IPS-NIHi11 (cell line): ENCODE measurements at places on chromosomes 2 and 18.

GRCh38 chr18:68284236-68284780 lies 430.6 kb downstream of the TMX3 start:
- DNase-seq: no peak

- DNase-seq: no peak
These were observed 184.4 kb downstream of the MYO3B start for GRCh38 chr2:170362313-170362870.

DNA sequence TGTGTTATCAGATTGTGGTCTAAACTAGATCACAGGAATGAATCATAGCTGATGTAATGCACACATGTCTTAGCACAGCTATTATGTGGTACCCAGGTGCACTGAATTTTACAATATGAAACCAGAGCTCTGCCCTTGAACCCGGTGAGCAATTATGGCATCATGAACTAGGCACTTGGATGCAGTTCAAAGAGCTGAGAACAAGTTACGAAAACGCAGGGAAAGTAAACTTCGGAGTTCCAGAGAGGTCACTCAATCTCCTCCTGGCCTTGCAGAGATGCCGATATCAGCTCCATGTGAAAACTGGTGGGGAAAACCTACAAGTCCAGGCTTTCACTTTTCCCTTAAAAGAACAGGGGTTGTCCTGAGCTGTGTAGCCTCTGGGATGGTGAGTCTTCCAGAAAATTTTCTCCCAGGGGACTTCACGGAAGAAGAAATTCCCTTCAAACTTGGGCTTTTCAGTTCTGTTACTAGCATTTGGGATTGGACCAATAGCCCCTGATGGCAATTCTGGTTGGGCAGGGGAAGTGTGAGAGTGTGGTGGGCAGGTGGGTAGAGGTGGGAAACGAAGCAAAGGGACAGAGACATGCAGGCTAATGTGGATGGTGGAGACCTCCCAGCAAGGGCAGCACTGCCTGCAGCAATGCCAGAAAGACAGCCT lies 71.1 kb upstream of the SH3BP4 start:
- no peak for DNase-seq

DNA sequence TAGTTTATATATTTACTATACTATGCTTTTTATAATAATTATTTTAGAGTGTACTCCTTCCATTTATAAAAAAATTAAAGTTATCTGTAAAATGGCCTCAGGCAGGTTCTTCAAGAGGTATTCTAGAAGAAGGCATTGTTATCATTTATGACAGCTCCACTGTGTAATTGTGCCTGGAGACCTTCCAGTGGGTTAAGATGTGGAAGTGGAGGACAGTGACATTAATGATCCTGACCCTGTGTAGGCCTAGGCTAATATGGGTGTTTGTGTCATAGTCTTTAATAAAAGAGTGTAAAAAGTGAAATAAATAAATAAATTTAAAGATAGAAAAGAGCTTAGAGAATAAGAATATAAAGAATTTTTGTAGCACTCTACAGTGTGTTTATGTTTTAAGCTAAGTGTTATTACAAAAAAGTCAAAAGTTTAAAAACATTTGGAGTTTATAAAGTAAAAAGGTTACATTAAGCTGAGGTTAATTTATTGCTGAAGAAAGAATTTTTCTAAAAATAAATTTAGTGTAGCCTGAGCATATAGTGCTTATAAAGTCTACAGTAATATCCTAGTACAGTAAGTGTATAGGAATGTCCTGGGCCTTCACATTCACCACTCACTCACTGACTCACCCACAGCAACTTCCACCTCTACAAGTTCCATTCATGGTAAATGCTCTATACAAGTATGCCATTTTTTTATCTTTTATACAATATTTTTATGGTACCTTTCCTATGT lies 190.0 kb upstream of the SESTD1 start:
- DNase-seq: no peak

DNA sequence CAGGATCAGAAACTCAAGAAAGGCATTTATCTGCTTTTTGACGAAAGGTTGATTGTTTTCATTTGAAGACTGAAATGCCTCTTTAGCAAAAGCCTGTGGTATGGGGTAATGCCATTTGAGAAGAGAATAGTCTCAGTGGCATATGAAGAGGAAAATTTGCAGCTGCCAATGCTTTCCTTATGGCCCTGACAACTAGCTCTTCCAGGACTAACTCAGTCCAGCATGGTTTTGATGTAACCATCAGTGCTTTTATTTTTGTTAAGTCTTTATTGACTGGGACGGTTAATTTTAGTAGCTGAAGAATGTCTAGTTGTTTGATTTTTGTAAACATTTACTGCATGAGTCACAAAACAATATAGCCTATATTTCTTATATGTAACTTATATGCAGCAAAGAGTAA lies 158.4 kb downstream of the LNPK start:
- DNase-seq: no peak

- no peak for DNase-seq
These were observed 813 bp upstream of the MEIS1 start for GRCh38 chr2:66433945-66434678.

DNA sequence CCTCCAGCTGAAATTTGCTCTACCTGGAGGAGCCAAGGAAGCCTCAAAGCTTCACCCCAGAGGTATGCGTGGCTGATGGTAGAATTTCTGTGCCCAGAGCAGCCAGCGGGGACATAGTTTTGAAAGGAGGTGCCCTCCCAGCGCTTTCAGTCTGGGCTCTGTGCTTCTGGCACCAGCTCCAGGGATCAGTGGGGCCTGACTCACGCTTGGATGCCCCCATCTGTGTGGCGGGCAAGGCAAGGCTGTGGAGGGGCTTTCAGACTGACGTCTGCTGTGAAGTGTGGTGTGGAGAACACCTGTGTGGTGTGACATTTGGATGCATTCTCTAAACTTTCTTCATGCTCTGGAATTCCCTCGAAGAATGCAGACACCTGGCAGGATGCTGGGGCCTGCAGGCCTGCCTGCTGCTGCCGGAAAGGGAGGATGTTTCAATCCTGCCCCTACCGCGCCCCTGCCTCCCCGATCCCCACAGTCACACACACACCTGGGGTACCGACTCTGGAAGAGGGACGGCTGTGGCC lies 84.1 kb downstream of the CTIF start:
- DNase-seq: no peak

DNA sequence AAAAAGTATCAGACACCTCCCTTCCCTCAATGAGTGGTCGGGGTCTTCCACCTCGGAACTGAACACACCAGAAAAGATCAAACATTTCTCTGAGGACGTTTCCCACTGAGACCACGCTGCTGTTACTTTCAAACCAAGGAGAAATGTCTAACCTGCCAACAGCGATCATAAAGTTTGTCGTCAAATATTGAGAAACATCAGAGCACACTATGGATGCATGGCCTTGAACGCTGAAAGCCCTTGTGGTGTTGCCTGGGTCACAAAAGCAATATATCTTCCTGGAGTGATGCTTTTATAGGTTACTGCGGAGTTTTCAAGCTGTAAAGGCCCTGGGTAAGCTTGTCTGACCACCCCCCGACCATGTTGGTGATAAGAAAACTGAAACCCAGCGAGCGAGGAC lies 70.2 kb upstream of the ID2 start:
- DNase-seq: no peak

GRCh38 chr2:148540022-148540421 lies 104.5 kb upstream of the EPC2 start:
- DNase-seq: no peak

- no peak for DNase-seq
These were observed 42.0 kb downstream of the SP140 start for GRCh38 chr2:230267556-230267955.

DNA sequence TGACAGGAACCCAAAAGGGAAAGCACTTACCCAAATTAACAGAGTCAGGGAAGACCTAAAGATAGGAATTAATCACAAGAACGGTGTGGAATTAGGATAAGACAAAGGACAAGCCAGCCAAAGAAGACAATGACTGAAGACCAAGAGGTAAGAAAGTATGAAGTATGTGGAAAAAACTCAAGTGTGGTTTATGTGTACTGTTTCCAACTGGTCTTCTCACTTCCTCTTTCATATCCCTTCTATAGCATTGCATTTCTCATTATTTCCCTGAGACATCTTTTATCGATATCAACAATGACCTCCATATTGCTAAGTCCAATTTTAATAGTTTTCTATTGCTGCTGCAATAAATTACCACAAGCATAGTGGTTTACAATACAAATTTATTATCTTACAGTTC lies 313.5 kb upstream of the SLC39A10 start:
- no peak for DNase-seq

DNA sequence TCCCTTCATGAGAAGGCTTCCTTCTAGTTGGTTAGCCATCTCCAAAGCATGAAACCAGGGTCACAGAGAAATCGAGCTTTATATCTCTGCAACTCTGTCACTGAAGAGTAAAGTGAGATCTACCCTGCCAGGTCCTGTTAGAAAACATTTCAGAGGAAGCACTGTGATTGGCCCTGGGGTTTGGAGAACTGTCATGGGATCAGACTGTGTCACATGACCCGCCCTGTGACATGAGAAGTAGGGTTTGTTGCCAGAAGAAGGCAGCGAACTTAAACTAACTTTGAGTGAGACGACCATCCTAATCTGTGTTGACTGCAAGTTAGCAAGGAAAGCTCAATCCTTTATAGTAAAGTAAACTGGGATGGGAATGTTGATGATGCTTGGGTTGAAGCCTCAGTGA lies 55.5 kb downstream of the SLC9A2 start:
- no peak for DNase-seq

DNA sequence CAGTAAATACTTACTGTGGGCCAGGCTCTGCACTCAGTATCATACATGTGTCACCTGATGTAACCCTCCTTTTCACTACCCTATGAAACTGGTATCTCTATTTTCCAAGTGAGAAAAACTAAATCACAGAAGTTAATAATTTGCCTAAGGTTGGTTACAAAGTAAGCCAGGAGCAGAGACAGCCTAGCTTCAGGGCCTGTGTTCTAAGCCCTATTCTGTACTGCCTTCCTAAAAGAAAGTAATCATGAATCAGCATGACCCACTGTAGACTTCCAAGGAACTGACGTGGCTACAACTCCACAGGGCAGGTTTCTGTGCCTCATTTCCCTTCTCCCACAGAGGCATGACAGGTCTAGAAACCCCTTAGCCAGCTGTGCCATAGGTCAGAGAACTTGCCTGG lies 14.3 kb downstream of the ZNF142 start:
- no peak for DNase-seq

DNA sequence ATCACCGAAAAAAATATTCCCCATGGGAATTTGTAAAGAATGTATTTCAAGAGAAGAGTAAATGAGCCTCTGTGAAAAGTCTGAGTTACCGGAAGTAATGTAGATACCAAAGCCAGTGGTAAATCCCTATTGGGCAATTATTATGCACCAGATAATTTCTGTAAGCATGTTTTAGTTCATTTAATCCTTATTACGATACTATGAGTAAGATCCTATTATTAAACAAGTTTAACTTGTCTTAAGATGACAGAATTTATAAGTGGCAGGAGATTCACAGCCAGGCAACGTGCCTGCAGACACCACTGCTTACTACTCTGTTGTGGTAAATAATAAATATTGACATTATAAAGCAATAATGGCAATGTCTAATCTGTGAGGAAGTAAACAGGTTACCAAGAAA lies 280.8 kb upstream of the RGPD4 start:
- DNase-seq: no peak

GRCh38 chr2:166106431-166107015 lies 21.3 kb downstream of the SCN1A start:
- peak; percentile 31 for DNase-seq

GRCh38 chr2:217610401-217610814 lies 392.4 kb downstream of the TNS1 start:
- no peak for DNase-seq

- DNase-seq: no peak
These were observed 19.1 kb downstream of the REG1A start for GRCh38 chr2:79139423-79139822.

DNA sequence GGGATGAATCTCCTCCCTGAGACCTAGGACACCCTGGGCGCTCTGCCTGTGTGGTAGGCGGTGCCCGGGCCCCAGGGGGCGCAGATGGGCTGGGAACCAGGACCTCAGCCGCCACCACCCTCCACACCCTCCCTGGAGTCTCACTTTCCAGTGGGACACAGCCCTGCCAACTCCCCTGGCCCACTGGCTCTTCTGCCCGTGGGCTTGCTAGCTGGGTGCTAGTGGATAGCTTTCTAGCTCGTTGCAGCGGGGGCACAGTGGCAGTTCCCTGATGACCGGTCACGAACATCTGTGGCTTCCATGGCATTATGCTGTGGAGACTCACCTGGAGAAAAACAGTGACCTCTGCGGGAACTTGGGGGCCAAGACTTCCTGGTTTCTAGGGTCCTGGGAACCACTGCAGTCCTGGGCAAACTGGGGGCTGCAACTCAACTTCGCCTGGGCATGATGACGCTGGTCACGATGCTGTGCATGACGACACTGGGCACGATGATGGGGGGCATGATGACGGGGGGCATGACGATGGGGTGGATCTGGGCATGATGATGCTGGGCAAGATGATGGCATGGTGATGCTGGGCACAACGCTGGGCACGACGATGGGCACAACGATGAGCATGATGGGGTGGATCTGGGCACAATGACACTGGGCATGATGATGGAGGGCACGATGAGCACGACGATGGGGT lies 31.0 kb upstream of the ALLC start:
- DNase-seq: no peak

DNA sequence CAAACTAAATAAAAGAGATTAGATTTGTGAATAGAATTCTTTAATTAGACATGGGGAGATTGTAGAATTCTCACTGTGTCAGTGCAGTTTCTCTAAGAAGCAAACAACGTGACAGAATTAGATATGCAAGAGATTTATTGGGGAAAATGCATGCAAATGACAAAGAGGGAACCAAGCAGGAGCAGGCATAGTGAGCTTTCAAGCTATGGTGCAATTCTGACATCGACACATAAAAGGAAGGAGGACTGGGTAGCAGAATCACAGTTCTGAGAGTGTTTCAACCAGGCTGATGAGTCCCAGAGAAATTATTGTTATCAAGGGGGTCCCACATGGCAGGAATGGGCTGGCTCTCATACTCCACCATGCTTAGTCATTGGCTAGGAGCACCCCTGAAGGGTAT lies 338.4 kb downstream of the FIGN start:
- no peak for DNase-seq

GRCh38 chr2:6978991-6979390 lies 61.8 kb downstream of the RNF144A start:
- DNase-seq: no peak

- peak; percentile 12 for DNase-seq
These were observed 237.3 kb upstream of the KLHL14 start for GRCh38 chr18:33010149-33010548.
